ENCODE measurements at places on chromosomes 4 and X. TPM values are rescaled to one million over a fixed set of nuclear protein-coding genes. Genes with fewer than 3 reads are reported as not detected.

DNA sequence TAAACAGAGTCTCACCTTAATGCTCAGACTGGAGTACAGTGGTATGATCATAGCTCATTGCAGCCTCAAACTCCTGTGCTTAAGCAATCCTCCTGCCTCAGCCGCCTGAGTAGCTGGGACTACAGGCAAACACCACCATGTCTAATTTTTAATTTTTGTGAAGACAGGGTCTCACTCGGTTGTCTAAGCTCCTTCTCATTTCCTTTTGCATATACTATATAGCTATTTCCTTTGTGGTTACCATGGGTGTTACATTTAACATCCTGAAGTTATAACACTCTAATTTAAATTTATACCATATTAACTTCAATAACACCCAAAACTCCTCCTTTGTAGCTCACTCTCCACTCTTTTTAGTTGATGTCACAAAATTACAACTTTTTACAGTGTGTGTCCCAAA is 114.3 kb downstream of the DCK start:
- peak overlapping the region; percentile 84 for H3K27ac ChIP-seq
- no peaks in the 10 kb centered on the region for H3K36me3 ChIP-seq
- no peaks in the 10 kb centered on the region for H3K27me3 ChIP-seq
- DNase-seq, result no peak
- peaks cover 35% of the 10 kb centered on the region for H3K4me1 ChIP-seq

The DUX4 gene
- not detected for total RNA-seq

DNA sequence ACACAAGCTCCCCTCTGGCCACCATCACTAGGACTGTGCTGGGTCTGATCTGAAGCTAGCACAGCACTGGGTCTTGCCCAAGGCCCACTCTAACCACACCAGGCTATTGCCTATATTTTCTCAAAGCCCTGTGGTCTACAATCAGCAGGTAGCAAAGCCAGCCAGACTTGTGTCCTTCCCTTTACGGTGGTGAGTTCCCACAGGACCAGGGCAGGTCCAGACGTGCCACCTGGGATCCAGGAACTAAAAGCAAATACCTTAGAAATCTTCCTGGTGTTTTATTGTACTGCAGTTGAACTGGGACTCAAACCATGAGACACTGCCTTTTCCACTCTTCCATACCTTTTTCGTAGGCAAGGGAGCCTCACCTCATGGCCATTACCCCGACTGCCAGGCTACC is 9.0 kb upstream of the MAGEC2 start:
- H3K27me3 ChIP-seq, result no peaks in the 10 kb centered on the region
- no peaks in the 10 kb centered on the region for H3K36me3 ChIP-seq
- DNase-seq, result no peak

The STPG2 gene
- 0.18 TPM for total RNA-seq

DNA sequence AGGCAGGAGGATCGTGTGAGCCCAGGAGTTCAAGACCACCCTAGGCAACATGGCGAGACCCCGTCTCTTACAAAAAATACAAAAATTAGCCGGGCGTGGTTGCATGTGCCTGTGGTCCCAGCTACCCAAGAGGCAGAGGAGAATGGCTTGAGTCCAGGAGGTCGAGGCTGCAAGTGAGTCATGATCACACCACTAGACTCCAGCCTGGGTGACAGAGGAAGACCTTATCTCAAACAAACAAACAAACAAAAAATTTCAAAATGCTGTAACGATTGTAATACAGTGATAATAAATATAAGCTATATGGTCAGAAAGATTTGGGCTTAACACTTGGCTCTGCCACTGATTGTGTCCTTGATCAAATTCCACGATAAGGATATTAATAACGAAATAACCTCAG is 24.2 kb downstream of the SLC25A4 start:
- H3K27me3 ChIP-seq, result peaks cover 3% of the 10 kb centered on the region
- H3K36me3 ChIP-seq, result peaks cover 56% of the 10 kb centered on the region
- H3K4me3 ChIP-seq, result no peak overlapping the region
- no peak overlapping the region for H3K27ac ChIP-seq

GRCh38 chr4:84855774-84856173 is 110.7 kb downstream of the WDFY3 start:
- H3K4me3 ChIP-seq, result no peak overlapping the region
- no peak for DNase-seq
- no peaks in the 10 kb centered on the region for H3K36me3 ChIP-seq
- no peaks in the 10 kb centered on the region for H3K4me1 ChIP-seq
- H3K27me3 ChIP-seq, result peaks cover 2% of the 10 kb centered on the region

- no peak within 1 kb of the TSS for H3K27ac ChIP-seq
- H3K4me1 ChIP-seq, result peaks cover 8% of the 10 kb centered on the region
- H3K4me3 ChIP-seq, result peak within 1 kb of the TSS; percentile 40
- peaks cover 9% of the 10 kb centered on the region for H3K27me3 ChIP-seq
- DNase-seq, result peak; percentile 20
- no peaks in the 10 kb centered on the region for H3K36me3 ChIP-seq
These were observed at the start of gene RASSF6 for GRCh38 chr4:73620115-73620792. Gene RASSF6 (minus strand): TSS chr4:73620436. CDS start chr4:73611795, 8,641 bp downstream.

- no peak for DNase-seq
- H3K4me1 ChIP-seq, result no peaks in the 10 kb centered on the region
- H3K4me3 ChIP-seq, result no peak overlapping the region
- no peaks in the 10 kb centered on the region for H3K36me3 ChIP-seq
- H3K27me3 ChIP-seq, result no peaks in the 10 kb centered on the region
These were observed 48.0 kb upstream of the GRXCR1 start for GRCh38 chr4:42844422-42845070.

The AMTN gene
- total RNA-seq, result not detected

The GRPR gene
- total RNA-seq, result not detected

DNA sequence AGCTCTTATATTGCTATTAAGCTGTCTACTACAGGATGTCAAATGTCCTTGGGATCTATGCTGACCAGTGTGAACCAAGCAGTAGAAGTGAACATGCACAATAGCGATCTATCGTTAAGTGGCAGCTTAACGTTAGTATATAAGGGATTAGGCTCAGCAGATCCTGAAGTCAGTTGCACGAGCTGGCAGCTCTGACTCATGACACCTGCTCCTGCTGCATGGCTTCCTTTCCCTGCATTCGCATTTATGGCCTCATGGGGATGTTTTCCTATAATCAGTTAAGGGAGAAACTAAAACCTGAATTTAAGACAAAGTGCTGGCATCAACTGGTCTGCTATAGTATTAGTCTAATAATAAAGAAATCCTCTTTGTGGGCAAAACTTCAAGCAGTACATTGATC is 12.7 kb upstream of the MCUB start:
- peak overlapping the region; percentile 6 for H3K27ac ChIP-seq
- H3K4me1 ChIP-seq, result peaks cover 27% of the 10 kb centered on the region
- H3K4me3 ChIP-seq, result no peak overlapping the region

The MAGEA4 gene
- total RNA-seq, result not detected

- H3K4me3 ChIP-seq, result no peak overlapping the region
- H3K4me1 ChIP-seq, result no peaks in the 10 kb centered on the region
- DNase-seq, result no peak
- no peak overlapping the region for H3K27ac ChIP-seq
These were observed 48.5 kb upstream of the PRSS48 start for GRCh38 chr4:151228189-151229119.

The GAGE12F gene
- not detected for total RNA-seq

The ZDHHC15 gene
- total RNA-seq, result 0.27 TPM

The SPARCL1 gene
- not detected for total RNA-seq

The RADX gene
- total RNA-seq, result 7.4 TPM

DNA sequence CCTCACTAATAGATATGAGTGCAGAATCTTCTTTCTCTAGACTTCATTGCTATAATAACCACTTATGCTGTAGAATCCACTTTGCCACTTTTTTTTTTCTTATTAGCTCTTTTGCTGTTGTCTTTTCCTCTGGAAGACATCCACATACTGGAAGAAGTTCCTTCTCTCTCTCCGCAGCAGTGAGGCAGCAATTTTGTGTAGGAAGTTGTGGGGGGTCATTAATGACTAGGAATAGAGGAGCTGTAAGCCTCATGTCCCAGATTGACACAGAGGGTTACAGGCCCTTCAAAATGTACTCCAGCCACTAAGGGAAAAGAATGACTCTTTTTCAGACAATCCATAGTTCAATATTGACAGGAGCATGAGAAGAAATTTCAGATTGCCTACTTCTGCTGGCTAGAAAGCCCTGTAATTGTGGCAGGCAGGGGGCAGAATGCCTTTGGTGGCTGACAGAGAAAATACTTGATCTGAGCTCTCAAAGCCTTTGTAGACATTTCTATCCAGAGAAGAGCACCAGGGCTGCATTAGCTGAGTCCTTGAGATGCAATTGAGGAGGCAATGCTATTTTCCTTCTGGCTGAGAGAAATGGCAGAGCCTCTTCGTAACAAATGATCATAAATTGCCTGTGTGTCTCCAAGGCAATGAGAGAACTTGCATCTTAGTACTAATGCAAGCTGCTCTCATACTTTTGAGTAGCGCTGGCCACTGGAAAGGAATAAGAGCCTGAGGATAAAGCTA is 856.2 kb downstream of the STIM2 start:
- H3K4me3 ChIP-seq, result no peak overlapping the region
- no peak for DNase-seq
- H3K4me1 ChIP-seq, result no peaks in the 10 kb centered on the region

- no peaks in the 10 kb centered on the region for H3K4me1 ChIP-seq
- no peak overlapping the region for H3K27ac ChIP-seq
- H3K27me3 ChIP-seq, result no peaks in the 10 kb centered on the region
- H3K4me3 ChIP-seq, result no peak overlapping the region
- no peak for DNase-seq
These were observed 280.2 kb upstream of the GALNTL6 start for GRCh38 chr4:171532968-171533367.

The NUP62CL gene
- total RNA-seq, result 1.9 TPM

The FAM184B gene
- total RNA-seq, result not detected

DNA sequence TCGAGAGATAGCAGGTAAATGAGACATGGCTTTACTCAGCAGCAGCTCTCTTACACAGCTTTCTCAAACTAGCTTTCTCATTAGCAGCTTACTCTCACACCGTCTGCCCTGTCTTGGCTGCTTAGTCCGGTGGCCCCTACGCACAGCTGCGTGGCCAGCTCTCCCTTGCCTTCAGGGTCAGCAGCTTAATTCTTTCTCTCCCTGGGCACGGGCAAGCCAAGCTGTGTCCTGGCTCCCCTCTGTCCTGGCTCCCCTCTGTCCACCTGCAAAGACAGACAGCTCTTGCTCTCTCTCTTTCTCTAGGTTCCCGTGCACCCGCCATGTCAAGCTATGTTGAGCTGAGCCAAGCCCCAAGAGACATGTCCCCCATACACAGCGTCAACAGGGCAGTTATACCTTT is 39.4 kb downstream of the ZNF185 start:
- H3K4me3 ChIP-seq, result no peak overlapping the region
- H3K27me3 ChIP-seq, result no peaks in the 10 kb centered on the region
- no peak for DNase-seq
- H3K27ac ChIP-seq, result no peak overlapping the region
- H3K36me3 ChIP-seq, result no peaks in the 10 kb centered on the region

The GYPA gene
- not detected for total RNA-seq

The PAPSS1 gene
- 29.5 TPM for total RNA-seq

- no peak for DNase-seq
- no peak overlapping the region for H3K4me3 ChIP-seq
- peak overlapping the region; percentile 13 for H3K27ac ChIP-seq
- no peaks in the 10 kb centered on the region for H3K36me3 ChIP-seq
- H3K27me3 ChIP-seq, result no peaks in the 10 kb centered on the region
These were observed 25.6 kb downstream of the TKTL1 start for GRCh38 chrX:154321152-154321551.

DNA sequence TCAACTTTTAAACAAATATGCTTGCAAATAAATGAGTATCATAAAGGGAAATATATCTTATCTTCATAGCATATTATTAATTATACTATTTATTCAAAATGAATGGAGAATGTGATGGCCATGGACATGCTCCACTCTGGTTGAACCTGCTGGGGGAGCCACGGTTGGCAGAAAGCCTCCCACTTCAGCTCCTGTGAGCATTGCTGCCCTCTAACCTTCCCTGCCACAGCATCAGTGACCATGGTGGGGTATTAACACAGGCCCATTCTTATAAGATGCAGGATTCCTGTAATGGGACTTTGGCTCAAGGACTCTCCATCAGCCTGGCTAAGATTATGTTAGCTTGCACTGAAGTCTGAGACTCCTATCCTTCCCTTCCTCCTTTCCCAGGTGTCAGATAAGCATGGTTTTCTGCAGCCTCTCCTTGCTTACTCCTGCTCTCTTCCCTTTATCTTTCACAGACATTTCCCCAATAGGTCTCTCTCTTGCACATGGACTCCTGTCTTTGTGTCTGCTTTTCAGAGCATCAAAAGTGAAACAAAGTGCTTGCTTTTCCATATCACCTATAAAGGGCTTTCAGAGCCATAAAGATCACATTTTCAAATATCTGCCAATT is 4.9 kb upstream of the ABRAXAS1 start:
- no peak overlapping the region for H3K4me3 ChIP-seq
- DNase-seq, result no peak

GRCh38 chr4:129264008-129264657 is 168.2 kb downstream of the C4orf33 start:
- no peak overlapping the region for H3K27ac ChIP-seq
- H3K36me3 ChIP-seq, result no peaks in the 10 kb centered on the region
- peaks cover 8% of the 10 kb centered on the region for H3K27me3 ChIP-seq
- peaks cover 6% of the 10 kb centered on the region for H3K4me1 ChIP-seq

The TLL1 gene
- total RNA-seq, result not detected

DNA sequence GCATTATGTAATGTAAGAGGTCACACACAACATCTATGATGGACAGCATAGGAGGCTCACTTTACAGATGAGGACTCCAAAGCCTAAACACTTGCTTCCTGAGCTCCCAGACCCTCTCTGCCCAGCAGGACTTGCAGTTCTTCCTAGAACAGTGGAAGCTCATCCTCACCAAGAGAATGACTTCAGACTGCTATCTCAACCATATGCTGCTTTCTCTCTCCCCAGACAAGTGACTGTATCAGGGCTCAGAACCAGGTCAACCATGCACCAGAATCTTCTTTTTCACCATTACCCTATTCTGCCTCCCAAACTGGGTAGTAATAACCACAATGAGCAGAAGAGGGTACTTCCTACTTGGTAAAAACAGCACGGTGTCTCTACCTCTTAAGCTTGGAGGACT is 12.2 kb downstream of the RNF150 start:
- H3K27me3 ChIP-seq, result no peaks in the 10 kb centered on the region
- no peaks in the 10 kb centered on the region for H3K36me3 ChIP-seq
- no peaks in the 10 kb centered on the region for H3K4me1 ChIP-seq

Data from activated CD8-positive, alpha-beta T cell treated with anti-CD3 and anti-CD28 coated beads for 36 hours (primary cell).